ENCODE measurements at places on chromosomes 13 and 19.

DNA sequence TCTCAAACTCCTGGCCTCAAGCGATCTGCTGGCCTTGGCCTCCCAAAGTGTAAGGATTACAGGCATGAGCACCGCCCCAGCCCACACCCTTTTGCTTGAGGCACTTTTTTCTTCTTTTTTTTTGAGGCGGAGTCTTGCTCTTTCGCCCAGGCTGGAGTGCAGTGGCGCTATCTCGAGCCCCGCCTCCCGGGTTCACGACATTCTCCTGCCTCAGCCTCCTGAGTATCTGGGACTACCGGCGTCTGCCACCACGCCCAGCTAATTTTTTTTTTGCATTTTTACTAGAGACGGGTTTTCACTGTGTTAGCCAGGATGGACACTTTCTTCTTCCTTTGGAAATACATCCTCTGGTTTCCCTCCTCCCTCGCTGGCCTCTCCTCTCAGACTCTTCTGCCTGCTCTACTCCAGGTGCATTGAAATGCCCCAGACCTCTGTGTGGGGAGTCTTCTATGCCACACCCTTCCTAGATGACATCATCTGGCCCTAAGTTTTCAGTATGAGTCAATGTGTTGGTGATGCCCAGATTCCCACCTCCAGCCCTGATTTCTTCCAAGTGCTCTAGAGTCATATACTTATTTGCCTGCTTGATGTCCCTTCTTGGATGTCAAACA, 20.7 kb upstream of the TPT1 start:
- DNase-seq, result peak; percentile 81

- DNase-seq, result no peak
Measured at GRCh38 chr13:60143775-60144174, 20.0 kb downstream of the DIAPH3 start.

DNA sequence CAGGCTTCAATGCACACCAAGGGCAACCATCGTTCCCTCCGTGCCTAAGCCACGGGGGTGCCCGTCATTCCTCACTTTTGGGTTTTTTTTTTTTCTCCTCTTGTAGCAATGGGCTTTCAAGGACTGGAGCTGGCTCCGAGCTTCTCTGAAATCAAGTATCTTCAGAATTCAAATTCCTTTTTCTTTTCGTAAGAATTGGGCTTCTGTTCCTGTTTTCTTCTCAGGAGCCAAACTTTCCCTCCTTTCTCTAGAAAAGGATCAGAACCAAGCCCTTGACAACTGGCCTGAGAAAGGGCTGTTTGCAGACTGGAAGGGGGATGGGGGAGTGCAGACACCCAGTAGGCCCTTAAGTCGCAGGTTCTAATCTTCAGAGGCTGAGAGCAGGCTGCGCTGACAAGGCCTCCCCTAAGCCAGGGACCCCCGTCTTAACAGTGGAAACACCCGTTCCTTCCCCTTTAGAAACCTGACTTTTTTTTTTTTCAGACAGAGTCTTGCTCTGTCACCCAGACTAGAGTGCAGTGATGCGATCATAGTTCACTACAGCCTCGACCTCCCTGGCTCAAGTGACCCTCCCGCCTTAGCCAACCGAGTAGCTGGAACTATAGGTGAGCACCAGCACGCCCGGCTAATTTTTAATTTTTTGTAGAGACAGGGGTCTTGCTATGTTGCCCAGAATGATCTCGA, 51.6 kb downstream of the RFX2 start:
- no peak for DNase-seq

GRCh38 chr13:24147570-24147963, 13.0 kb upstream of the SPATA13 start:
- no peak for DNase-seq

GRCh38 chr19:16227837-16228636, 30.3 kb downstream of the AP1M1 start:
- no peak for DNase-seq

GRCh38 chr19:18112989-18113478, 15.5 kb downstream of the MAST3 start:
- DNase-seq, result peak; percentile 65

DNA sequence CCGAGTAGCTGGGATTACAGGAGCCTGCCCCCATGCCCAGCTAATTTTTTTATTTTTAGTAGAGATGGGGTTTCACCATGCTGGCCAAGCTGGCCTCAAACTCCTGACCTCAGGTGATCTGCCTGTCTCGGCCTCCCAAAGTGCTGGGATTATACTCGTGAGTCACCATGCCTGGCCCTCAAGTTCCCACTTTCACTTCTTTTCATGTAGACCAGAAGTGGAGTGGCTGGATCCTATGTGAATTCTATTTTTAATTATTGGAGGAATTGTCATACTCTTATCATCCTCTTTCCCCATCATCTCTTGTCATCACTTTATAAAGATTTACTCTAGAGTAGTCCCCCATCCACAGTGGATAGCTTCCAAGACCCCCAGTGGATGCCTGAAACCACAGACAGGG, 12.8 kb upstream of the SIGLEC10 start:
- no peak for DNase-seq

DNA sequence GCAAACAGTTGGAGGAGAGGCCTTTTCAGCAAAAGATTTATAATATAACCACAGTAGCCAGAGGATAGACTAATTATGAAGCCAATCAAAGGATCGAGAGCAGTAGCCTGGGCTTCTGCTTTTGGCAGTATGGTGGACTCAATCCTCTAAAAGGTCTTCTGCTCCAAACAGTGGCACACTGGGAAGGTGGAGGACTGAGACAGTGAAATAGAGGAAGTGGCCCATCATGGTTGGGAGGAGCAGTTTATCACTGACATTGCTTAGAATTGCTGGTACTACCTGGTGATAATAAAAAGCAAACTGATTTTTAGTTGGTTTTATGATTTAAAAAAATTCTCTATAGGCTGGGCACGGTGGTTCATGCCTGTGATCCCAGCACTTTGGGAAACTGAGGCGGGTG, 20.9 kb upstream of the PLAUR start:
- no peak for DNase-seq

- peak; percentile 82 for DNase-seq
Measured at GRCh38 chr13:100673713-100674571, 653 bp downstream of the TMTC4 start.

DNA sequence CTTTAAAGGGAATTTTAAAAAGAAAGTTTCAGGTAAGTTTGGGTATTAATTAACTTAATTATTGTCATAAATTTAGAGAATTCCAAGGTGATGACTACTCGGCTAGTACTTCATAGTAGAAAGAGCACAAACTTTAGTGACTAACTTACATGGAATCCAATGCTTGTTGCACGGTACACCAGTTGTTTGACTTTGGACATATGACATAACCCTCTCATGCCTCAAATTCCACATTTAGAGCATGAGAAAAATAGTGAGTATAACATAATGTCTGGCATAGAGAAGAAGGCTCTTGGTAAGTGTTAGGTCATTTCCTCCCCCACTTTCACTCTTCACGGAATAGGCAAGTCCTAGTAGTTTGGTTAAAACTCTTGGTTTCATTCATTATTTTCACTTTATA, 1249.4 kb upstream of the SLC10A2 start:
- peak; percentile 84 for DNase-seq

GRCh38 chr13:53490752-53491151, 462.1 kb downstream of the OLFM4 start:
- DNase-seq, result no peak

DNA sequence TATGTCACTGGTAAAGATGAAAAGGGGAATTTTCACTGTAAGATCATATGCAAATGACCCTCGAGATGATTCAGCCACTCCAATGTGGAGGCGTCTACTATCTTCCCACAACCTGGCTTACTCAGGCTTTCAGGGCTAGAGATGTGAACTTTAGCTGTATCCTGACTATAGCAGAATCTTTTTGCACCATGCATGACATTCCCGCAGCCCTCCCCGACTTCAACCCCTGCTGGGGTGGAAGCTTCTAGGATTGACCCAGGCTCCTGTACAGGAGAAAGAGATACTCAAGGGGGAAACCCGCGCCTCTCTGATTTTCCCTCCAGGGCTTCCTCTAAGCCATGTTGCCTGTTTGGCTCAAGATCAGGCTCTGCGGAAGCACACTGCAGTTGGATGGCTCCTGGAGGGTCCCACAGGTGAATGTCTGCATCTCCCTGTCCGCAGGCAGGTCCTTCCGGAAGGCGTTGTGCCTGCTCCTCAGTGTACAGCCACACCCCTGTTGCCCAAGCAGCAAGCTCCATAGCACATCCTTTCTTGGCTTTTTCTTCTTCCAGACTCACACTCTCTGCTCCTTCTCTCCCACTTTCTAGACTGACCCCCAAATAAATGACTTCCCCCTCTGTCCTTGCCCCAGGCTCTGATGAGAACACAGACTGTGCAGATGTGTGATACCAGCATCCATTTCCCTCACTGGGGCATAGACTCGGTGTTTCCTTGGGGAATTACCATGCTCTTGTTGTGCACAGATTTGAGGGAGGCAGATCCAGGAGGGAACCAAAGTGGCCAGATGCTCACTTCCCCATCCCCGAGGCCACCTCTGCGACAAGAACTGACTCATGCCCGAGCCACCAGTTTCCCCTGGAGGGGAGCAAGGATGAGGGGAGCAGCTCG, 29.1 kb upstream of the POP4 start:
- peak; percentile 7 for DNase-seq

- DNase-seq, result no peak
Measured at GRCh38 chr19:3061182-3062161, 823 bp downstream of the TLE5 start.

DNA sequence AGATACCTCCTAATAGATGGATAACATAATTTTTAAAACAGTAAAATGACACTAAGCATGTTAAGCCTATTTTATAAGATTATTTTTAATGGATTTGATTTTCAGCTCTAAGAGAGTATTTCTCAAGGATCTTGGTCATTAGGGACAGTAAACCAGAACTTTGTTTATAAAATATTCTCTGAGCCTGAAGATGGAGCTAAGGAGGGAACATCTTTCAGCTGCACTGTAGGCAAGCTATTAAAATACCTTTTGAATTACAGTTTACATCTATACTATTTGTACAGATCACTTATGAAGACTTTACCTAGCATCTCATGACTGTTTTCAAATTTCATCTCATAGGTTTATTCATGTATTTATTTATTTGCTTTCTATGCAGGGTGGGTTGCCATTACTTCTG, 345.3 kb downstream of the MYO16 start:
- DNase-seq, result no peak

GRCh38 chr19:53992211-53992610, 774 bp downstream of the CACNG6 start:
- no peak for DNase-seq

- DNase-seq, result peak; percentile 82
Measured at GRCh38 chr19:50414864-50415660, 3.7 kb upstream of the SPIB start.

DNA sequence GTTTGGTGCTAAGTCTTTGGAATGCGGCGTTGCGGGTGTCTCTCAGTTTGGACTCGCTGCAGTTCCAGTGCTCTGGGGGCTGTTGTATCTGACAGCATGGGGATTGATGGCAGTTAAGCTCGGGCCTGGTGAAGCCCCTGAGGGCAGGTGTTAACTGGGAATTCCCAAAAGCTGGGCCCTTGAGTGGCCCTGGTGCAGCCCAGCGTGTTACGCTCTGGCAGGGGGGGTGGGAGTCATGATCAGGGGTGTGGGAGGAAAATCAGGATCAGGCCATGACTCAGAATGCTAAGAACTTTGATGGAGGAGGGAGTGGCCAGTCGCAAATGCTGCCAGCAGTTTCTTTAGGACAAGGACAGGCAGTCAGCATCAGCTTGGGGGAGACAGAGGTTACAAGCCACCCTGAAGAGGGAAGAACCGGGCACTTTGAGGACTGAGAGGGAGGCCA, 19.6 kb downstream of the AP2A1 start:
- peak; percentile 41 for DNase-seq

DNA sequence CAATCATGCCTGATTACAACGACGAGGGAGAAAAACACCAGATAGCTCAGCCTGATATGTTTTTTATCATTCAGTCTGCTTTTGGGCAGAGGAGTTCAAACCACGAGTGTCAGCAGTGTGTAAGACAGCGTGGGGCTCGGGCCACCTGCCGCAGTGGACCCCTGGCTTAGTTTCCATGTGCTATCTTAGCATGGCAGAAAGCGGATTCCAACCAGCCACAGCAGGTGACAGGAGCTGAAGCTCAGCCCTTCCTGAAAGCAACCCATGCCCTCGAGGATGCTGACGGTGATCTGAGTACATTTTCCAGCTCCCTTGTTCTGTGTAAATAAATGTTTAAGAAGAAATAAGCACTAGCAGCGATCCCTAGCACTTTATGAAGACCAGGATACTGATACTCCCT, 32.2 kb upstream of the MBNL2 start:
- DNase-seq, result no peak

DNA sequence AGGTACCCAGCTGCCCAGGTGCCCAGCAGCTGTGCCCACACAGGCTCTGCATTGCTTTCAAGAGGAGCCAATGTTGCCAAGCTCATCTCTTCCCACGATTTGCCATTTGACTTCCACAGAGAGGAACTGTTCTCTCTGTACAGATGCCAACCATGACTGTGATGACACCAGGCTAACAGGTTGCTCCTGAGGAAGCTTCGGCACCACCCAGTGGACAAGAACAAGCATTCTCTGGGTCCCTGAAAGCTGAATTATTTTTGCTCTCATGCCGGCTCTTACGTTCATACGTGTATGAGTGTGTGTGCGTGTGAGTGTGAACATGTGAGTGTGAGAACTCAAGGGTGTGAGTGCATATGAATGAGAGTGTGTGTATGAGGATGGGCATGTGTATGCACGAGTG, 535.2 kb downstream of the LIG4 start:
- no peak for DNase-seq

DNA sequence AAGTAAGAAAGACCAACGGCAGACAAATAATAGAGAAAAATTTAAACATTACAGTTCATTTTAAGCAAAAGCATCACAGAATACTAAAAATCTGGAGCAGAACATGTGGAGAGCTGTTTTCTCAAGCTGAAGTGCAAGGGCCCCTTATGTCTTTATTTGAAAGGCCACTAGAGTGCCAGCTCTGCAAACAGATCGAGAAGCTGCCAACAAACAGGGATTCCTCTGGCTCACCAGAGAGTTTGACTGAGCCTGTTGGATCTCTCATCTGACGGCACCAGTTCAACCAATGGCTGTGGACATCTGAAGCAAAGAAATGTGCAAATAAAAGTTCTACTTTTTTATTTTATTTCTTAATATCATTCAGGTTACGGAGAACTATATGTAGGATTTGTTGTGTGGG, 119.7 kb downstream of the COL4A2 start:
- no peak for DNase-seq

DNA sequence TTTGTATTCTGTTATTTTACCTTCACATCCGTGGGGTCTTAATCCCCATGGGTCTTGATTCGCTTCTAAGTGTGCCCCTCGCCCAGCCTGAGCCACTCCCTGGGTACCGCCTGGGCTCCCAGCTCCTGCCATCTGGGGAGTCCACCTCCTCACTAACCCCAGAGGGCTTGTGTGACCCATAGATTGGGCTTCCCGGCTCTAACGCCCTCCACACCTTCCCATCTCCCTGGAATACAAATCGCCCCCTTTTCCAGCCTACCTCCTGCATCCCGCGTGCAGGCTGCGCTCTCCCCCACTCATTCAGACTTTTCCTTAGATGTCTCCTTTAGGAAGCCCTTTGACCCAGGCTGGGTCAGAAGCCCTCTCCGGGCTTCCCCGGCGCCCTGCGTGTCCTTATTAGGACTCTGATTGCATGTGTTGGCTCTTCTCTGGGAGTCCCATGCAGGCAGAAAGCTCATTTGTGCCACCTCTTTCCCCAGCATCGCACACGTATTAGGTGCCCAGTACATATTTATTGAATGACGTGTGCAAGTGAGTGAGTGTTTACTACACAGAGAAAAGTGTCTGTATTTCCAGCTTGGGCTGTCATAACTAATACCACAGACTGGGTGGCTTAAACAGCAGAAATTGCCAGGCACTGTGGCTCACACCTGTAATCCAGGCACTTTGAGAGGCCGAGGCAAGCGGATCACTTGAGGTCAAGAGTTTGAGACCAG, 757 bp downstream of the CCDC124 start:
- peak; percentile 37 for DNase-seq
